ENCODE measurements at places on chromosomes 6 and 20.

DNA sequence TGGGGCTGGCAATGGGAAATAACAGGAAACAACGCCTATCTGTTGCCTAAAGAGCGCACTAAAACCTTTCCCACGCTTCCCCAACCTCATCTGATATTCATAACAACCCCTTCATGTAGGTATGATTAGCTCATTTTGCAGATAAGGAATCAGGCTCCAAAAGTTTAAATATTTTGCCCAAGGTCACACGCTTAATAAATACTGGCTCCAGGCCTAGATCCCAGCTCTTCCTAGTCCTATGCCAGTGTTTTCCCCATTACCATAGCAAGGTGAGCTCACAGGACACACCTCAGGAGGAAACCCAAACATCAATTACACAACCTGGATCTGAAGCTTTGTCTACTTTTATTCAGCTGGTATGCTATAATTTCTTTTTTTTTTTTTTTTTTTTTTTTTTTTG is 19.6 kb downstream of the MBOAT1 start:
- DNase-seq: no peak

- DNase-seq: no peak
Measured at GRCh38 chr6:398558-399078, 7.1 kb downstream of the IRF4 start.

GRCh38 chr6:55694148-55694547 is 115.2 kb upstream of the HMGCLL1 start:
- no peak for DNase-seq

- no peak for DNase-seq
Measured at GRCh38 chr6:5286780-5287179, 25.5 kb downstream of the FARS2 start.

GRCh38 chr20:18639501-18639979 is 51.7 kb downstream of the DTD1 start:
- no peak for DNase-seq

DNA sequence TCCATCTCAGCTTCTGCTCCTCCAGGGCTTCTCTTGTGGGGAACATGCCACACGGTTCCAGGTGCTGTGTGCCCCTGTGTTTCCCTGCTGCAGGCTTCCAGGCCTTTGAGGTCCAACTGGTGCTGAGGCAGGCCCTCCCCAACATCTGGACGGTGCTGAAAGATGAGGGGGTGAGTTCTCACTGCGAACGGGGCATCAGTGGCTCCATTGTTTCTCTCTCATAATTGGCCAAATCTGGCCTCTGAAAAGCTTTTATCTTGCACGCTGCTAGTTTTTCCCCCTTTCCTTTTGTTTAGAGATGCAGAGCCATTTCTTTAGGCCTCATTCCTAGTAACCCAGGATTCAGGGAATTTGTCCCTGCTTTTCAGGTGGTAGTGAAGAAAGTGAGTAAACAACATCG is 8.6 kb downstream of the PNLDC1 start:
- no peak for DNase-seq

GRCh38 chr6:19811397-19812079 is 25.6 kb upstream of the ID4 start:
- DNase-seq: no peak

DNA sequence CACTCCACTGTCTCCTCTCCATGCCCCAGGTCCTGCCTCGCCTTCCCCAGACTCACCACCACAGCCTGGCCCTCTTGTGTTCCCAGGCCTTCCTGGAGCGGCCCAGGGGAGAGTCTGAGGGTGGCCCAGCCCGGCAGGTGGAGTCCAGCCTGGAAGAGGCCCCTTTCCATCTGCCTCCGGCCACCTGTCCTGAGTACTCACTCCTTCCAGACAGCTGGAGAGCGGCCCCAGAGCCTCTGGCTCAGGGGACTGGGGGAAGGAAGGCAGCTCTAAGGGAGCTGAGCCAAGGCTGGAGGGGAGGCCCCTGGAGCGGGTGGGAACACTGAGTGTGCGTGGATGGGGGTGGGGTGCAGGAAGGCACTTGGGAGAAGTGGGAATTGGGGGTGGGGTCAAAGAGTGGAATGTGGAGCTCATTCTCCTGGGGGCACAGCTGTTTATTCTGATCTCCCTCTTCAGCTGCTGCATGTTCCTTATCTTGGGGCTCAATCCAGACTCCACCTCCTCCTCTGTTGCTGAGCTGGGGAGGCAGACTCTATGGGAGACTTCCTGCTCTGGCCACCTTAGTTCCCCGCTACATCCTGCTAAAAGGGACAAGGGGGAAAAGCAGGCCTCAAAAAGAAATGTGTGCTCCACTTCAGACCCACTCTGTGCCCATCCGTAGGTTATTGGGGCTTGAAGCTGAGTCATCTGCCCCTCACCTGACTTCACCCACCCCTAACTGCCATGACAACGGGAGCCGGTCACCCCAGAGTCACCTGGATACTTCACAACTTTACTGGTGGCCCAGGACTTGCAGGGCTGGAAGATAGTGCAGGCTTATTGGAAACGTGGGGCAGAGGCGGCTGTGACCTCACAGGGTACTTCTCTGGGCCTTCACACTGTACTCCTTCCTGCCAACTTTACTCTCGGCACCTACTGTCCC is 19.5 kb upstream of the TAF8 start:
- DNase-seq: no peak

- no peak for DNase-seq
Measured at GRCh38 chr6:26588965-26589364, 7.8 kb upstream of the ABT1 start.

DNA sequence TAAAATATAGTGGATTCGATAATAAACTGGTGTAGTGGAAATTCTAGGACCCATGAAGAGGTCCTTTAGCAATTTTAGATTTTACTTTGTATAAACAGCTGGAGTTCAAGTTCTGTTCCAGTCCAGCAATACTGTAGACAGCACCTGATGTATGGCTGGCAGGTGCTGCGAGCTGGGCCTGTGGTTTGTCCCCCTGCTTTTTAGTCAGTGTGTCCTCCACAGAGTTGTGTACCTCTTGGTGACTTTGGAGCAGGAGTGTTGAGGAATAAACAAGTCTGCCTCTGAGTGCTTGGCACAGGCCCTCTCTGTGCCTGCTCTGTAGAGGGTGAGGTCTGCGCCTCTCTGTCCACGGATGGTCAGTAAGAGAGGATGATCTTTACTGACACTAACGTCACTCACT is 13.8 kb downstream of the STX16 start:
- no peak for DNase-seq

DNA sequence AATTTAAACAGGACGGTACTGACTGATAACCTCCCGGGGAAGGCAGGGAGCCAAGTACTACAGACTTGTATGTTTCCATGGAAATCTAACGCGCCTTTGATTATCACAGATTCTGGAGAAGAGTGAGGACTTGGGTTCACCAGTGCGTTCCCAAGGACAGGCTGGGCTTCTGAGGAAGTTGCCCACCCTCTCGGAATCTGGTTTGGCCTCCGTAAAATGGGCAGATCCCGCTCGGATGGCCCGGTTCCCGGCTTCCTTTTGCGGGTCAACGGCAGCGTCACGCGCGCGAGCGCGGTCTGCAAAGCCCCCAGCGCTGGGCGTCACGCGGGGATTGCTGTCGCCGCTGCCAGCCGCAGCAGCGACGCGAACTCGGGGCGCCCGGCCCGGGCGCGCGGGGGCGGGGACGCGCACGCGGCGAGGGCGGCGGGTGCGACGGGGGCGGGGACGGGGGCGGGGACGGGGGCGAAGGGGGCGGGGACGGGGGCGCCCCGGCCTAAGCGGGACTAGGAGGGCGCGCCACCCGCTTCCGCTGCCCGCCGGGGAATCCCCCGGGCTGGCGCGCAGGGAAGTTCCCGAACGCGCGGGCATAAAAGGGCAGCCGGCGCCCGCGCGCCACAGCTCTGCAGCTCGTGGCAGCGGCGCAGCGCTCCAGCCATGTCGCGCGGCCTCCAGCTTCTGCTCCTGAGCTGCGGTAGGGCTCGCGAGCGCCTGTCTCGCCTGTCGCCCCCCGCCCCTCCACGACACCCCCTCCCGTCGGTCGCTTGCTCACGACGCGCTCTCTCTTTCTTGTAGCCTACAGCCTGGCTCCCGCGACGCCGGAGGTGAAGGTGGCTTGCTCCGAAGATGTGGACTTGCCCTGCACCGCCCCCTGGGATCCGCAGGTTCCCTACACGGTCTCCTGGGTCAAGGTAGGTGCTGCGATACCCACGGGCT is at the start of gene CD83:
CD83 (plus strand) TSS at position 615 of the 933 bp plus-strand sequence; CDS start at position 655, 40 bp downstream.
- peak; percentile 84 for DNase-seq

DNA sequence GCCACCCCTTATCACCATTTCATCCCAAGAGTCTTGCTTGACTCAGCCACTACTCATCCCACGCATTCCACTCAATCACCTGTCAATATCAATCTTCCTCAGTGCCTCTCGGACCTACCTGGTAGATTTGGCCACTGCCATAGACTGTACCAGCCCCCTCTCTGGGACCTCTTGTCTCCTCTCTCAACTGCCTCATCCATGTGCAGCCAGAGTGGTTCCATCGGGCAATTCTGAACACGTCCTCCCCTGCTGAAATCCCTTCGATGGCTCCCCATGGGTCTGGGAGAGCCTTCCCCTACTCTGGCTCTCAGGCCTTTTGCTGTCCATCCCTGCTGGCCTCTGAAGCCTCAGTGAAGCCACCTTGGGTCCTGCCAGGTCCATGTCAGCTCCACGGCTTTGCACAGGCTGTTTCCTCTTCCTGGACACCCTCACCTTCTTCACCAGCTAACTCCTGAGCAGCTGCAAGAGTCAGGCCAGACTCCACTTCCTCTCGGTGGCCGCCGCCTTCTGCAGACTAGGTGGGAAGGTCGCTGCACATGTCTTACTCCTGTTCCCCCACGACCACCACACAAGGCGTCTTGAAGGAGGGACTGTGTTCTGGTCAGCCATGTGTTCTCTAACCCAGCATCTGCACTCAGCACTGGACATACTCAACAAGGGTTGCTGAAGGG is 120.4 kb downstream of the TOX2 start:
- no peak for DNase-seq

DNA sequence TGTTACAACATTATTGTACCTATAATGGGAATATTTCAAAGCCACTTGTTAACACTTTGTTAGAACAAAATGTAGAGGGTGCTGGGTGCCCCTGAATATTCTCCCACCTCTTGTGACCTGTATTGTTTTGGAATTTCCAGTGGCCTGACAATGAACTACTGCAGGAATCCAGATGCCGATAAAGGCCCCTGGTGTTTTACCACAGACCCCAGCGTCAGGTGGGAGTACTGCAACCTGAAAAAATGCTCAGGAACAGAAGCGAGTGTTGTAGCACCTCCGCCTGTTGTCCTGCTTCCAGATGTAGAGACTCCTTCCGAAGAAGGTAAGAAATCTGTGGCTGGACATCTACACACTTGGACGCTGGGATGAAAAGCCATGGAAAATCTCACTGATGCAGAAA is 28.9 kb downstream of the PLG start:
- no peak for DNase-seq

DNA sequence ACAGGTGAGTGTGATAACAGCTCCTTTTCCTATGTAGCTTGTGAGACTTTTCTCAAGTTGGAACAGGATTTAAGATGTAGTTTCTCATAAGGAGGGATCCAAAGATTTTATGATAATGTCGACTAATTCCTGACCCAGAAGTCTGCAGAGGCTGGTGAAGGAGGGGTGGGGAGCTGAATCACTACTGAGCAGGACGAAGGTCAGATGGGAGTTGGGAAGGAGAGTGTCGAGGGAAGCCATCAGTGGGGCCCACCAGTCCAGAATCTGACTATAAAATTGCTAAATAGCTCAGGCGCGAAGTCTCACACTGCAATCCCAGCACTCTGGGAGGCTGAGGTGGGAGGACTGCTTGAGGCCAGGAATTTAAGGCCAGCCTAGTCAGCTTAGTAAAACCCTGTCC is 32.3 kb upstream of the CDYL start:
- DNase-seq: no peak

Data from activated CD4-positive, alpha-beta T cell treated with anti-CD3 and anti-CD28 coated beads for 1 hour (primary cell).